Suprapubic skin (tissue), 4 donors: ENCODE measurements at places on chromosomes 1 and 21. TPM values are rescaled to one million over a fixed set of nuclear protein-coding genes. Genes with fewer than 3 reads are reported as not detected.

The VAV3 gene
- total RNA-seq = 152 TPM

DNA sequence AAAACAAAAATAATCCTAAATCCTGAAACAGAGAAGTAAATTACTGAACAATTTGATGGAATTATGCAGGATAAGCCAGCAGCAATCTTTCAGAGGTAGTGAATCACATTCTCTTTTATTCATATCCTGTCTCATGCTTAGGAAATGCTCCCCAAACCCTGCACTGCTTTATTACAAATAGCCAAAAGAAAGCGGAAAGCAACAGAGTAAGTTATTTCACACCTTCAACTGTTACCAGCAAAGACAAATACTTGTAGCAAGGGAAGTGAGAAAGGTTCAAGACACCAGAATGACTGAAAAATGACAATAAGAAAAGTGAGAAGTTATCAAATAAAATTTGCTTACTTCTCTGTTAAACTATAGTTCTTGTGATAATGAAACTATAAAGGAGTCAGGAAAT lies 6.2 kb downstream of the ZRANB2 start:
- DNase-seq = no peak

DNA sequence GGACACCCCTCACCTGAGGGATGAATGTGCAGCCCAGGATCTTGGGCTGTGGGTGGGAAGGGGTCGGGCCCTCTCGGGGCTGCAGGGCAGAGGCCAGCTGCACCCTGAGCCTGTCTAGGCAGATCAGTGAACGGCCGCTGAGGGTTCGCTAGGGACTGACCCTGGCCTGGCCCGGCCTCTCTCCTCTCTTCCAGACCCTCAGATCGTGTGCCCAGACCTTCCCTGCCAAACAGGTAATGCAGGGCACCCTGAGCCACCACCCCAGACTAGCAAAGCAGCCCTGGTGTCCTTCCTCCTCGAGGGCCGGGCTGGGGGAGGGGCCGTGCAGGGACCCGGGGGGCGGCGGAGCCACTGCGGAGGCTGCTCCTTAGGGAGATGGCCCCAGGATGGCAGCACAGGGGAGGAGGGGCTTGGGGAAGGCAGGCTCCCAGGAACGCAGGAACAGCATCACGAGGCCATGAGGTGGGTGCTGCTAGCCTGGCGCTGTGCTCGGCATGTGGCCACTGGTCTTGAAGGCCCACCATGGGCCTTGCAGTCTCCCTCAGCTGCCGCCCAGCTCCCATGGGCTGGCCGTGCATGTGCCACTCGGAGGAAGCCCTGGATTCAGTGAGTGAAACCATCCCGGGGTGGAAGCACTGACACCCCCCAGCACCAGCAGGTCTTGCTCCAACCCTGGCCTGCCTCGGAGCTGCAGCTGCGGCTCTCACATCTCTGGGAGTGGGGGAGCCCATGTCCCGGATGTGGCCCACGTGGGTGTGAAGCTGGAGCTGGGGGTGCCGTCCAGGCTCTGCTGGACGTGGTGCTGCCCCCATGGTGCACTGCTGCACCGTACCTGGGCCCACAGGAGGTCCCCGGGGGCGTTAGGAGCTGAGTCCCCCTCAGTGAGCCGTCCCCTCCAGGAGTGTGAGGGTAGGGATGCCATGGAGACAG lies 28.7 kb downstream of the COL6A2 start:
- peak; percentile 76 for DNase-seq

GRCh38 chr21:45255381-45256020 lies 32.2 kb downstream of the POFUT2 start:
- DNase-seq = no peak

GRCh38 chr1:53524428-53525375 lies 65.5 kb downstream of the DMRTB1 start:
- no peak for DNase-seq
